Esophagus squamous epithelium (tissue), 5 donors: ENCODE measurements at places on chromosomes 7 and 10.

DNA sequence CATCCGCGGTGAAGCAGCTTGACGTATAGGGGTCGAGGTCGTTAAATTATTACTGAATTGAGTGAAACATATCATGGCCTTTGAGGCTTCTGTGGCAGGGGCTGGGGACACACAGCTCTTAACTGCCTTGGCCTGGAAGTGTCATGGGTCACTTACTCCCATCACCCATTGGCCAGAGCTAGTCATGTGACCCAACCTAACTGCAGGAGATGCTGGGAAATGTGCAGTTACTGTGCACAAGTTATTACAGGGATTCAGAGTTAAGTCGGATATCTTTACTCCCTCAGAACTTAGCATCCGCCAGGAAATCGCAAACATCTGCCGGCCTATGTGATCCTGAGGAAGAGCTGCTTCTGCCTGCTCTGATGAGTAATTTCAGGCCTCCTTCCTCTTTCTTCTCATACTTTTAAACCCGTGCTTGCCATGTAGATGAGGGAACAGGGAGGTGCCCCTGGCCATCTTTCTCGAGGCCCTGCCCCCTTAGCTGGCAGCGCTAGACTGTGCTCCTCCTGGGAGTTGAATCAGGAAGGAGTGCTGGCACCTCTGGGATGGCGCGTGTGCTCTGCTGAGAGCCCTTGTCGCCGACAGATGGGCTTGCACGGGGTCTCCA, 203.6 kb downstream of the TCF7L2 start:
- no peak for DNase-seq

- no peak for DNase-seq
Measured at GRCh38 chr7:94289071-94289470, 105.6 kb upstream of the COL1A2 start.

GRCh38 chr7:116223588-116223987, 13.2 kb downstream of the TES start:
- DNase-seq: no peak

DNA sequence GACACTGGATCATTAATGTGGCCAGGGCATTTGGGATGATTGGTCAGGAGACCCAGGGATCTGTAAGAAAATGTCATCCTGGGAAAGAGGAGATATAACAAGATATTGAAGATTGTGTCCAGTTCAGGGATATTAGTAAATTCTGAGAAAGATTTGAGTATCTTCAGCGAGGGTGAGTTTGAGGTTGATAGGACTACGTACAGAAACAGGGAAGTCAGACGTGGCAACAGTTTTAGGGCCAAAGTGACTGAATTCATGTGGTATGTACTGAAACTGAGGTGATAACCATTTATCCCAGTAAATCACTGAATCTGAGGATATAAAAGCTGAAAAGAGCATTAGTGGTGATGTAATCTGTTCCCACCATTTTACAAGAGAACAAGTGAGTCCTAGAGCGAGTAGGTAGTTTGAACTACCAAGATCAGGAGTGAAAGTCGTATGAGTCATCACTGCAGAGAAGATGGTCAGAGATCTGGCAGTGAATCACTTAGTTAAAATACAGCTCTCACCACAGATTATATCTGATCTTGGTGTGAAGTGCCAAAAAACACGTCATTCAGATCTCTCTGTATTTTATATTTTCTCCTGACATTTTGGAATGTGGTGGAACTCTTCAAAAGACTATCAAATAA, 220.5 kb downstream of the CDK14 start:
- DNase-seq: no peak

DNA sequence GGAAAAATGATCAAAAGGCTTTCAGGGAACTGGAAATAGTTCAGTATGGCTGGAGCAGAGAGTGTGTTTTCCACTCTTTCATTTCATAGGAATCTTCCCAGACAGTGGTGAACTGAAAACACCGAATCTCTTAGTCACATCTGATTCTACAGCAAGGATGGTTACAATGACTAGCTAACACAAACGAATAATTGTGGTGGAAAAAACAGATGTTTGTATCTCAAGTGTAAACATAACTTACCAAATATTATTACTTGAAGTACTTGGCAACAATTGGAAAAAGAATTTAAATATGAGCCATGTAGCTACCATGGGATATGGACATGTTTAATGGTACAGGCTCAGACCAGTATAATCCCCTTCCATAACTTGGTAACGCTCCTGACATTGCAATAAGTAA, 21.1 kb upstream of the BPGM start:
- DNase-seq: no peak
